Mononuclear cell (primary cell): ENCODE measurements at places on chromosomes 7 and 10. TPM values are rescaled to one million over a fixed set of nuclear protein-coding genes. Genes with fewer than 3 reads are reported as not detected.

Gene CDHR3
- total RNA-seq: 4.4 TPM

Gene CRPPA
- 0.63 TPM for total RNA-seq

Gene BRAT1
- total RNA-seq: 7.7 TPM

Gene NPY4R2
- total RNA-seq: not detected

Gene TAS2R40
- not detected for total RNA-seq

Gene CTNNA3
- 0.42 TPM for total RNA-seq

Gene ITIH5
- total RNA-seq: 0.10 TPM

Gene KCND2
- total RNA-seq: not detected

Gene ASIC3
- 0.84 TPM for total RNA-seq

Gene NAT16
- total RNA-seq: not detected

Gene C10orf90
- not detected for total RNA-seq

Gene PTEN
- 171 TPM for total RNA-seq

Gene SPDYE2
- total RNA-seq: 0.21 TPM

Gene NUDT5
- 10.8 TPM for total RNA-seq

Gene TCF7L2
- 8.1 TPM for total RNA-seq

Gene STAG3
- 6.7 TPM for total RNA-seq

Gene GJD4
- not detected for total RNA-seq

Gene TSPAN33
- 38.0 TPM for total RNA-seq

Gene MTG1
- 14.9 TPM for total RNA-seq

Gene MUC3A
- not detected for total RNA-seq

Gene GPER1
- total RNA-seq: 0.42 TPM

Gene FEZF1
- total RNA-seq: not detected

Gene SCIN
- 0.21 TPM for total RNA-seq

Gene ACTR3C
- 9.3 TPM for total RNA-seq

Gene CHRM2
- under 0.01 TPM for total RNA-seq

Gene SPDYE16
- 0.10 TPM for total RNA-seq

Gene MRC1
- 0.21 TPM for total RNA-seq

Gene SLIT1
- total RNA-seq: 0.10 TPM

Gene CADPS2
- total RNA-seq: not detected

Gene PLAC9
- total RNA-seq: not detected

Gene HOXA6
- total RNA-seq: not detected

Gene ADAM12
- total RNA-seq: 1.7 TPM

Gene SPDYE5
- not detected for total RNA-seq

Gene CYP3A7
- total RNA-seq: not detected

Gene ZNF488
- total RNA-seq: not detected
